ENCODE measurements at places on chromosomes 6 and 20.
A peak's percentile ranks its signal among the peaks of the same experiment; 100 is the strongest.

DNA sequence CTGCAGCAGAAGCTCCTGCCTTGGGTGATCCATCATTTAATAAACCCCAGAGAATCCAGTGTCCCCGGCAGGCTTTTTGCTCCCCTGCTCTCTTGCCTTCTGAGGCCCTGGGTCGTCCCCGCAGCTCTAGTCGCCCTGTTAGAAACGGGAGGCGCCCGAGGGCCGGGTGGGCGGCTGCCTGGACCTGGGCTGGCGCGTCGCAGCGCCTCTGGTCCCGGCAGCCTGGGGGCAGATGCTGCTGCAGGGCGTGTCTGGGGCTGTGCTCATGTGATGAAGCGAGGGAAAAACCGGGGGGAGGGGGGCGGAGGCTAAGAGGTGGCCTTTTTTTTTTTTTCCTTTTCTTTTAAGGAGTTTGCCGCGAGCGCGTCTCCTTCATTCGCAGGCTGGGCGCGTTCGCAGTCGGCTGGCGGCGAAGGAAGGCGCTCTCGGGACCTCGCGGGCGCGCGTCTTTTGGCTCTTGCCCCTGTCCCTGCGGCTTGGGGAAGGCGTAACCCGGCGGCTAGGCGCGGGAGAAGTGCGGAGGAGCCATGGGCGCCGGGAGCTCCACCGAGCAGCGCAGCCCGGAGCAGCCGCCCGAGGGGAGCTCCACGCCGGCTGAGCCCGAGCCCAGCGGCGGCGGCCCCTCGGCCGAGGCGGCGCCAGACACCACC is 394 bp downstream of the AKAP12 start:
- no peak for DNase-seq

GRCh38 chr20:24389686-24390085 is 79.7 kb upstream of the SYNDIG1 start:
- DNase-seq, result no peak

GRCh38 chr6:149397384-149397783 is 2.7 kb upstream of the SUMO4 start:
- no peak for DNase-seq

GRCh38 chr20:62186887-62187866 is 4.3 kb downstream of the MTG2 start:
- no peak for DNase-seq

GRCh38 chr6:12467706-12468670 is 177.8 kb downstream of the EDN1 start:
- DNase-seq, result no peak

- no peak for DNase-seq
Measured at GRCh38 chr6:3406362-3406821, 50.5 kb downstream of the SLC22A23 start.

DNA sequence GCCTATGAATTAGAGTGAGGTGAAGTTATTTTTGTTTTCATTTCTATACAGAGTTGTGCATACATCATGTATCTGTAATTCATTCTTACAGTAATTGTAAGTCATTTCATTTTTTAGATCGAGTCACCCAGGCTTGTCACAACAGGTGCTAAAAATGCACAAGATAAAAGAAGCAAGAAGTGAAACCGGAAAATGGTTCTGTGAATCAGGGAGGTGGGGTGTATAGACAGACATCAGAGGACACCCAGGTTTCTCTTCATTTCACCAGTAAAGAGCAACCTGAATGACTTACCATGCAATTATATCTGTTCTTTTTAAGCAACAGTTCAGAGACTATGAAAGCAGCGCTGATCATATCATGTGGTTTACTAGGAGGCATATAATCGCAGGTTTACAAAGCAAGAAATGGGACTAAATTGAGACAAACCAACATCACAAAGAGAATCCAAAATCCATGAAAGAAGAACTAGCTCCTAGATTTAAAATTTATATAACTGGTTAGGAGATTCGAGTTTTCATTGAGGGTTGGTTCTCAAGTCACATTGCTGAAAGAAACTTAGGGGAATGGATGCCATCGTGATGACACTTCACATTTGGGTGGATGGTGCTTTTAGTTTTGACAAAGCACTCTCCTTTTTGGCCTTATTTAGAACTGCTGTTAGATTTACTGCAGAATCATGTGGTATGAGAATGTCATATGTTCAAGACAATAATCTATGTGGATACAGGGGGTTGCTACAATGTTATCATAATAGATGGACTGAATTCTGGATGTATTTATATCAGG is 27.9 kb upstream of the TBC1D7 start:
- DNase-seq, result peak; percentile 67

DNA sequence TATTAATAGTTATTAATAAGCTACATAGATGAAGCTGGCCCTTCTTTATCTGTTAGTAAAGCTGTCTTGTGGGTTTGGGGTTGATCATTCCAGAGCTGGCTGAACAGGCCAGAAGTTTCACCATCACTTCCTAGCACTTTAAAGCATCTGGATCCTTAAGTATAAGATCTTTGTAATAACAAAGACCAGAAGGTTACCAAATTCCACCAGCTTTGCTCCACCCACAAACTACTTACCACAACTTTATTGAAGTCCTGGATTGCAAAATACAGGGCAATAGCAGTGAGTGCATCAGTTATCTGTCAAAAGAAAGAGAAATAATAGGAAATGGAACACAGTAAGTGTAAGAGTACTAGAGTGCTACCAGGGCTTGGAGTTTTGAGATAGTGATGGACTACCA is 33.0 kb downstream of the PIGU start:
- DNase-seq, result no peak

GRCh38 chr20:2149507-2149906 is 47.9 kb downstream of the STK35 start:
- DNase-seq, result no peak

GRCh38 chr20:58959652-58960051 is 21.4 kb upstream of the NELFCD start:
- no peak for DNase-seq

GRCh38 chr6:56406276-56407269 is 159.2 kb upstream of the COL21A1 start:
- DNase-seq, result no peak

DNA sequence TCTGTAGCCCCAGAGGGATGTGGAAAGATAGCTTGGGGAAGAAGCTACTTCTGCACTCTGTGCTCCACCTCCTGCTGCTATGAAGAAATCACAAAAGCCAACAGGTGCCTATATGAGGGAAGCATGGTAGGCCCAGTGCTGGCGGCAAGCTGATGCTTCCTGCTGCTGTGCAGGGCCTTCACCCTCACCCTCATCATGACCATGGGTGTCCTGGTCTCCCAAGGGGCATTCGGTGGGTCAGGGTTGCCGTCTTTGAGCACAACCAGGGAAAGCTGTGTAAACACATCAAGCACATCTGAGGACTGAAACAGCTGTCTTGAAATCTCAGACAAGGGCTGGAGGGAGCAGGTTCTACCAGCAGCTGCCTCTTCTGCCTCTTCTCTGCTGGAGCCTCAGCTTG is 184.0 kb downstream of the FNDC1 start:
- DNase-seq, result no peak

DNA sequence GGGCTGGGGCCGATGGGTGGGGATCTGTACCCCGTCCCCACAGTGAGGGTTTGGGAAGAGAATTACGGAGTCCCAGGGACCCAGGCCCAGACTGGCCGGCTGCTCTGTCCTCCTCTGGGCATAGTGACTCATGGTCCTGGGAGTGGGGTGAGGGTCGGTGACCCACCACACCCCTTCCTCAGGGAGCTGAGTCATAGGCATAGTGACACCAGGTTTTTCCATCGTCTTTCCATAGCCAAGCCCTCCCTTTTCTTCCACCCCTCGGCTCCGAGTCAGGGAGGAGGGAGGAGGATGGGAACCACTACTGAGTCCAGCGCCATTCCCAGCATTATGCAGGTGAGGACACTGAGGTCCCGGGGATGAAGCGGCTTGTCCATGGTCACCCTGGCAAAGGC is 8.9 kb downstream of the CYP21A2 start:
- DNase-seq, result no peak

GRCh38 chr20:50303573-50304500 is 113.2 kb downstream of the CEBPB start:
- DNase-seq, result no peak

DNA sequence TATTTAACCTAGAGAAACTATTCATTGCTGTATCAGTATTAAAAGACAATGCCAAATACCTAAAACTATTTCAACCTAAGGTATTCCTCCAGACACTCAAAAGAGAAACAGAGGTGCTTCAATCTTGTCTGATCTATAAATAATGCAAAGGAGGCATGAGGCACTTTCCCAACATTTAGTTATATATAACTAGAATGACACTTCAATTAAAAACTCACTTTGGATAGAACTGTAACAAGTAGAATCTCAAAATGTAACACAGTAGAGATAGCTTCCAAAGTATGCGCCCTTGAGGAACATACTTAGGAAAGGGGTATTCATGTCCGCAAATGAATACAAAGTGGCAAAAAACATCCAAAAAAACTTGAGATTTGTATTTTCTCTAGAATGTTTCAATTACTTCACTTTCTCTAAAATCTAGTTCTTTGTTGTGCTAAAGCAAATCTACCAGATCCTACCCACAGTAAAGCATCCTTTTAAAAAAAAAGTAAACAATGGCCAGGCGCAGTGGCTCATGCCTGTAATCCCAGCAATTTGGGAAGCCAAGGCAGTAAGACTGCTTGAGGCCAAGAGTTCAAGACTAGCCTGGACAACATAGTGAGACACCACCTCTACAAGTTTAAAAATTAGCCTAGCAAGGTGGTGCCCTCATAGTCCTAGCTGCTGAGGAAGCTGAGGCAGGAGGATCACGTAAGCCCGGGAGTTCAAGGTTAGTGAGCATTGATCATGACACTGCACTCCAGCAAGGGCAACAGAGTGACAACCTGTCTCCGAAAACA is 10.3 kb downstream of the SYNCRIP start:
- DNase-seq, result no peak

- no peak for DNase-seq
Measured at GRCh38 chr6:107185391-107185970, 70.2 kb upstream of the BEND3 start.

DNA sequence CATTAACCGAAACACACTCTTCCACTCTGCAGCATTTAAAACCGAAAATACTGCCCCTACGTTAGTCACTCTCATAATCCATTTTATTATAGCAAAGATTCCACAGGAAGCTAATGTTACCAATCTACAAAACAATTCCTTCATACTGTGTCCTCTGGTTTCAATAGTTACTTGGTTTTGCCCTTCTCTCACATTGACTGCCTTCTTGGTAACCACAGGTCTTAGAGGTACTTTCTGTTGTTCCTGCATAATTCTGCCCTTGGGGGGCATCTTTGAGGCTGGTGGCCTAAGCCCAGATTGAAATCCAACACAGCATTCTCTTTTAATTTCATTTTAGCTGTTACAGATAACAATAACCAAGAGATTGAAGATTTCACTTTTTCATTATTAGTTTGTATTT is 9.8 kb upstream of the DCBLD1 start:
- DNase-seq, result no peak

GRCh38 chr6:5287205-5287965 is 26.1 kb downstream of the FARS2 start:
- no peak for DNase-seq

DNA sequence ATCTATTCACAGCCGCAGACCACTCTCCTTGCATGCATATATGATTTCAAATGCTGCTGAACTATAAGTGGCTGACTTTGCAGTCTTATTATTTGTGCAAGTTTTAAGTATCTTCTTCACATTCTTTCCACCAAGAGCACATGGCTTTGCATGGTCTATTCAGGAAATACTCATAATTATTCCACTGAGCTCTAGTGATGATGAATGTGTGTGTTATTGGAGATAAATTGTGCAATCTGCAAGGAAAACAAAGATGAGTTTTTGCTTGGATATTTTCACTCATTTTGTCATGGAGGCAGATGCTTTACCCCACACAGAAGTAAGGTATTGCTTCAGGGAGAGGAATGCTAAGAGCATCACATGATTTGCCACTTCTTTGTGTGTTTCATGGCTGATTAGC is 764.6 kb downstream of the TBC1D32 start:
- DNase-seq, result no peak

DNA sequence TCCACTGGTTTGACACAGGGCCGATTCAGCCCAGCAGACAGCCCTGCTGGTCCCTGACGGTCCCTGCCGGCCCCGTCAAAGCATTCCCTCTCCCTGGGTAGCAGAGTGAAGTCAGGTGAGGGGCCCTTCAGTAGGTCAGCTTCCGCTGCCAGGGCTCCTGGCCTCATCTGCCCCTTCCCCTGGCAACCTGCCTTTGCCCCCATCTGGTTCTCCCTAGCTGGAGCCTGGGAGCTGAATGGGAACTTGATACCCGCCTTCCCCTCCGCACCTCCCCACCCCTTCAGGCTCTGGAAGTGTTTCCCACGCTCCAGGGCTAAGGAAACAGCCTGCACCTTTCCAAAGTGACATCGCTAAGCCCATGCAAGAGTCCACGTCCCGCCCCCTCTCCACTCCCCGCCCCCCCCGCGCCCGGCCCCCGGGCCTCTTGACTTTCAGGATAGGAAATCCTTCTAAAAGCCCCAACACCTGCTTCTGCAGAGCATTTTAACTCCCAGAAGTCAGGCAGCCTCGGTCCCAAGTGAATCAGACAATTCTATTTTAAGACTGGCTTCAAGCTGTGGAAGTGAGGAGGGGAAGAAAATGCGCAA is 53.3 kb downstream of the ISM1 start:
- DNase-seq, result no peak

DNA sequence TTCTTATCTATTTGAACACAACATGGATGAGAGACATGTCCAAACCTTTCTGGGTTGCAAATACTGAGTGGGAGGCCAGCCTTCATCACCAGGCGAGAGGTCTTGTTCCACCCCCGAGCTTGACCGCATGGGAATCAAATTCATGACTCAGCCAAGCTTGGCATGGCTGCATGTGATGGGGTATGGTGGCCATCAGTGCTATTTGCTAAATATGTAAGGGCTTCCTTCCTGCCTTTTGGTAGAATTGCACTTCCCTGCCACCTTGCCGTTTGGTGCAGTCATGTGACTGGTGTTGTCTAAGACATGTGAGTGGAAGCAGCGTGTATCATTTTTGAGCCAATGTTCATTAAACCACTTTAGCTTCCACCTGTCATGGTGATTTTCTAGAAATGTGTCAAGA is 508.9 kb upstream of the SULF2 start:
- no peak for DNase-seq

DNA sequence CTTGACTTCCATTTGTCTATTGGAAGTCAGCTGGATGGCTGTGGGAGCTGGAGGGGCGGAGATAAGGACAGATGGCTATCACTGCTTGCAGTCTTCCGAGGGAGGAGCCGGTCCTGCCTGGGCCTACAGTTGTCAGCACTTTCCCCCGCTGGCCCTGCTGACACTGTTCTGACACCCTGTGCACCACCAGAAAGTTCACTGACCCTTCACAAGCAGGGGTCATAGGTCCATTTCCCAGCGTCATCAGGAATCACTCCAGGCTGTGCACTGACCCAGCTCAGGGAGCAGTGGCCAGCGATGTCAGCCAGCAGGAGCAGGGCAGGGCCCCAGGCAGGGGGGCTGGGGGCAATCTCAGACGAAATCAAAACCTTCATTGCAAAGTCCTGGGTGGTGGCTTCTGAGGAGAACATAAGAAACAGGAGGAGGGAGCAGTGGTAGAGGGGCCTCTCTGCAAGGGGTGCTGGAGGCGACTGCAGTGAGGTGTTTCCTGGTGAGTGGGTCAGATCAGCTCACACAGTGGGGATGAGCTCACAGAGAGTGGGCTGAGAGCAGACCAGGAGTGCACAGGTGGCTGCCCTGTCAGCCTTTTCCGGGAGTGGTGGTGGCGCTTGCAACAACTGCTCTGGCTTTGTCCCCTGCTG is 26.5 kb upstream of the PLEKHG1 start:
- no peak for DNase-seq
